ENCODE measurements at places on chromosomes 1 and 21. TPM values are rescaled to one million over a fixed set of nuclear protein-coding genes. Genes with fewer than 3 reads are reported as not detected.

Gene CCDC190
- not detected for total RNA-seq

DNA sequence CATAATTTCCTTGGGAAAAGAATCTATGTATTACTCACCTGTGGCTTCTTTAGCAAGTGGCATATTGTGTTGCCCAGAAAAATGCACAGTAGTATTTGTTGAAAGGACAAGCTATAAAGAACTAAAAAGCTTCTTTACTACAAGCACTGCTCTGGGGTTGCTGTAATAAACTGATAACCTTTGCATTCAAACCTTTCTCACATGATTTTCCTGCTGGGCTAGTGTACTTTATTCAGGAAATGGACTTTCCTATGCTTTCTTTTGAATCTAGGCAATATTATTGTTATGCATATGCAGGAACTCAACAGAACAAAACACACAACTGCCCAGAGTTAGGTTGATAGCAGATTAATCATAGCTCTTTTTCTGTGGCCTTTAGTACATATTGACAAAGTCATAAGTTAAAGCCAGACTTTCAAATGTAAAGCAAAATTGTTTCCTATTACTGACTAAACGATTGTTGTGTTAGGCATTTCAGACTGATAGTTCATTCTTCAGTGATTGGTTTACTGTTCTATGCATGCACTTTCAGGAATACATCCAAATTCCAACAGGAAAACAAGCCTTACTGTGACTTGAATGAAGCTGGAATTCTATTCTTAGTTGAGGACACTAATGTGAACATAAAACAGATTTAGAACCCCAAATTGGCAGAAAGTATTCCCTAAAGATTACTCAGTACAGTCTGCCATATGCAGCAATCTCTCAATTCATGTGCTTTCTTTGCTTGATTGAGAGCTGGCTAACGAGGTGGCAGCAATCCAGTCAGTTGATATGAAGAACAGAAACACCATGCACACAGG, 564.3 kb upstream of the NEGR1 start:
- H3K4me3 ChIP-seq = no peak overlapping the region
- no peaks in the 10 kb centered on the region for H3K27me3 ChIP-seq
- no peaks in the 10 kb centered on the region for H3K4me1 ChIP-seq
- H3K36me3 ChIP-seq = no peaks in the 10 kb centered on the region
- H3K27ac ChIP-seq = no peak overlapping the region

Gene LRRC3
- 4.6 TPM for total RNA-seq

- H3K27ac ChIP-seq = peak overlapping the region; percentile 98
- no peaks in the 10 kb centered on the region for H3K27me3 ChIP-seq
- H3K36me3 ChIP-seq = no peaks in the 10 kb centered on the region
- H3K4me3 ChIP-seq = peak overlapping the region; percentile 75
- peaks cover 72% of the 10 kb centered on the region for H3K4me1 ChIP-seq
These were observed 862 bp upstream of the ID3 start for GRCh38 chr1:23559985-23560741.

Gene GPR25
- total RNA-seq = 0.48 TPM

- H3K4me3 ChIP-seq = no peak overlapping the region
- no peak overlapping the region for H3K27ac ChIP-seq
- DNase-seq = no peak
- H3K4me1 ChIP-seq = no peaks in the 10 kb centered on the region
These were observed 25.8 kb downstream of the SHISAL2A start for GRCh38 chr1:52658795-52659194.

DNA sequence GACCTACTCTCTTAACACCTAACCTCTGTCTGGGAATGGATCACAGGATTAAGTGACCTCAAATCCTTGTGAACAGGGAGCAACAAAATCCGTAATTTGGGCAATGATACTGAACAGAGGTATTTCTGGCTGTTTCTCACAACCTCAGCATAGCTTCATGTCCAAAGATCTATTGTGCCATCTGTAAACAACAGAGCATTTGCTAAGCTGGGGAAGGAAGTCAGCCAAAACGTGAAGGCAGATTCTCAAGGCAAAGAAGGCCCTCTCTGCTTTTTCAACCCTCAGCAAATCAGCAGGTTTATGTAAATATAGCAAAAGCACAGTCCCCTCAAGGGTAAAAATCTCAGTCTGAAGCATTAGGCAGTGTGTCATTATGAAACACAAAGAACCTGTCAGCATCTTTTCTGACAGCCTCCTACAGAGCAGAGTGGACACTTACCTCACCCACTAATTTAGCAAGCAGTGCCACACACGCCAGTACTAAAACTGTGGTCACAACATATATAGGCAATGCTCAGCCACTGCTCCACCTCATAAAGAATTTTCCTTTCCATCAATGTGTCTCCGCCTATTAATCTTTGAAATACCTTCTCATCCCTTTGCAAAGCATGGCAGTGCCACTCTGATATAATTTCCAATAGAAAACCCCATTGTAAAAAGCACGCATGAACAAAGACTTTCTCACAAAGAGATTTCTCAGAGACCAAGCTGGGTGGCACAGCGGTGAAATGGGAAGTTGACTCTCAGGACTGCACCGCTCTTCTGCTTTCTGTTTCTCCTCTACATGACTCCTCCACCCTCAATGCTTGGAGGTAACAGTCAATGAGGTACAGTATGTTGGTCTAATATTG, 188.0 kb downstream of the RERE start:
- H3K4me1 ChIP-seq = no peaks in the 10 kb centered on the region
- no peak overlapping the region for H3K4me3 ChIP-seq
- peak overlapping the region; percentile 19 for H3K27ac ChIP-seq
- no peaks in the 10 kb centered on the region for H3K27me3 ChIP-seq
- no peaks in the 10 kb centered on the region for H3K36me3 ChIP-seq

Gene DIO1
- total RNA-seq = not detected

Gene SPRR3
- not detected for total RNA-seq

Gene EIF4G3
- total RNA-seq = 103 TPM

- H3K27me3 ChIP-seq = no peaks in the 10 kb centered on the region
- no peaks in the 10 kb centered on the region for H3K36me3 ChIP-seq
- no peaks in the 10 kb centered on the region for H3K4me1 ChIP-seq
- H3K4me3 ChIP-seq = no peak overlapping the region
- H3K27ac ChIP-seq = no peak overlapping the region
- no peak for DNase-seq
These were observed 96.2 kb downstream of the BEND5 start for GRCh38 chr1:48680411-48681035.

DNA sequence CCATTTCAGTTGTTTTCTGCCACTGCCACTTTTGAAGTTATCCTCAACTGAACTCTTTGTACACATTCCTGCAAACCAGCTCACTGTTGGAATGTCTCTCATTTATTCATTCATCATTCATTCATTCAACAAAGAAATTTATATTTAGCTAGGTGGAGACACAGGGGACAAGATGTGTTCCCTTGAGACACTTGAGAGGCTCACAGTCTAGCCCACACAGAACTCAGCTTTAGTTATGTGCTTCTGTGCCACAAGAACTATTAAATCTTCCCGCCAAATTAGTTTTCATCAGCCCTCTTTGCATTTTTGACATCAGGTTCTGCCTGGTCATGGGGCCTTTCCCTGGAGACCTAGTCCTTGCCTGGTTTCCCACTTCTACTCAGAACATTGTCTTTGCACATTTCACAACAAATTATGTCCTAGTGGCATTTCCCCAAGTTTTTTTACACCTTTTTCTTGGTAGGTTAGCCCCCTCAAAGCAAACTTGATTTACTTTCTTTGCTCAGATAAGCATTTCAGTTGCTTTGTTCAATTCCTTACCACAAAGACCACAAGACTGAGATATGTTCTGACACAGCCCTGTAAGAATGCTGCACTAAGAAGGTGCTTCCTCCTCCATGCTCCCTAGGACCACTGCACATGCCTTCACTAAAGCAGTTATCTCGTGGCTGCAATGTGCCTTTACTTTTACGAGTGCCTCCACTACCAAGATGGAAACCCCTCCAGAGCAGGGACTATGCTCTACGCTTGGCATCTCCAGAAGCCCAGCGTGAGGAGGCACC, 31.0 kb downstream of the ILDR2 start:
- no peak for DNase-seq
- no peaks in the 10 kb centered on the region for H3K36me3 ChIP-seq
- no peak overlapping the region for H3K4me3 ChIP-seq
